CD8-positive, alpha-beta T cell (primary cell): ENCODE measurements at places on chromosomes 2 and 18.

DNA sequence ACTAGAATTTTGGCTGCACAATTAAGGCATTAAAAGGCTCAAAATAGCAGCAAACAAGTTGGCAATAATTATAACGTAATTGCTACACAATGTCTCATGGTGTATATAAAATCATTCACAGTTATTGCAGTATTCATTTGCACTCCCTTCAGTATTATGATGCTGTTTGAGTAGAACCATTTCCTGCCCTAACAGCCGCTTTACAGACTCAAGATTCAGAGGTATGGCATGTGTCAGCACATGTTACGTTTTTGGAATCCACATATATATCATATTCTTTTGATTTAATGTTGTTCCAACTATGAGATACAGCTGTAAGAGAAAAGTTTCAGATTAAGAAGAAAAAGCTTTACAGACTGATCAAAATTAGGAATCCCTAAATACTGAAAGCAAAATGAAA lies 56.3 kb upstream of the NCKAP5 start:
- no peak for DNase-seq

- DNase-seq: peak; percentile 59
Measured at GRCh38 chr18:11733031-11733430, 44.0 kb downstream of the GNAL start.

DNA sequence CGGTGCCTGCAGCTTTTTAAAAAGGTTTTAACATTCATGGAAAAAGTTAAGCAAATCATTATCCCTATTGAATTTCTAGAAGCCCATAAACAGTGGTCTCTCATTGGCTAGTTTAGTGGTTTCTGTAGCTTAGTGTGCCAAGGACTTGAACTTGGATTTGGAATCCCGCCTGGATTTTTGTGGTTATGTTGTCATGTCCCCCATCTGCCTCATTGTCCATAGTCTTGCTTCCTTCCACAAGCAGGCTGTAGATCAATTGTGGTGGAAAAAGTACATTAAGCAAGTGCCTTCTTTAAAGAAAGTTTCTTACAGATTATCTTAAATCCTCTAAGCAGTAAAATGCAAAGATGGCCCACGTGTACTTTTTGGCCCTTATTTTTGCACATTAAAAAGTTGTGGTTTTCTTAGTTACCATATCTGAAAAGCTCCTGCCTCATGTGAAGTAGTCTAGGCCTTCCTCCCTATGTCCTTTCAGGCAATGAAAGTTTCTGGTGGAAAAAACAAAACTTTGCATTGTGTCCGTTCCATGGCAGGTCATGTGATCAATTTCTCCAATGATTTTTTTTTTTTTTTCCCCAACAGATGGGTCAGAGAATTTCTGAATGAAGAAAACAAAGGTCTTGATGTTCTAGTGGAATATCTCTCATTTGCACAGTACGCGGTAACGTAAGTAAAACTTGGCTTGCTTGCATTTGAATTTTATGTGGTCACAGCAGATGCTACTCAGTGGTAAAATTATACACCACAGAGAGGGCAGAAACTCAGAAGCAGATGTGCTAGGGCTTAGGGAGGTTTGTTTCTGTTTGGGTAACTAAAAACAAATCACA lies 158.9 kb downstream of the PRPF40A start:
- DNase-seq: no peak

DNA sequence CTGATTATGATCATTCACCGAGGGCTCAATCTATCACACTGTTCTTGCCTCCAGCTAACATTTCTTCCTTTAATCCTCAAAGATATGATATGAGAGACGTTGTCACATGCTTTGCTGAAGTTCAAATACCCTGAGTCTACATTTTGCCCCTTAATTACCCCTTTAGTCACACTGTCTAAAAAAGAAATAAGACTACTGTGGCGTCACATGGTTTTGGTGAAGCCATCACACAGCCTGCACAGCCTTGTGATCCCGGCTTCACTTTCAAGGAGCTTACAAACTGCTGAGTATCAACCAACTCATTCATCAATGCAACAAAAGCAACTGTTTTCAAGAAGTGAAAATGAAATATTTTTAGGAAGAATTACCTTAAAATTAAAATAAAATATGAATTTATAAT lies 31.9 kb upstream of the SOCS6 start:
- DNase-seq: no peak

GRCh38 chr2:241849616-241850543 lies 8.8 kb downstream of the PDCD1 start:
- DNase-seq: peak; percentile 17
